Urinary bladder (tissue), 4 donors: ENCODE measurements at places on chromosomes 16 and 17. TPM values are rescaled to one million over a fixed set of nuclear protein-coding genes. Genes with fewer than 3 reads are reported as not detected.

The DOK4 gene
- 21.3 TPM for polyA plus RNA-seq

GRCh38 chr16:660459-661183, 7.3 kb upstream of the RHOT2 start:
- DNase-seq, result no peak

DNA sequence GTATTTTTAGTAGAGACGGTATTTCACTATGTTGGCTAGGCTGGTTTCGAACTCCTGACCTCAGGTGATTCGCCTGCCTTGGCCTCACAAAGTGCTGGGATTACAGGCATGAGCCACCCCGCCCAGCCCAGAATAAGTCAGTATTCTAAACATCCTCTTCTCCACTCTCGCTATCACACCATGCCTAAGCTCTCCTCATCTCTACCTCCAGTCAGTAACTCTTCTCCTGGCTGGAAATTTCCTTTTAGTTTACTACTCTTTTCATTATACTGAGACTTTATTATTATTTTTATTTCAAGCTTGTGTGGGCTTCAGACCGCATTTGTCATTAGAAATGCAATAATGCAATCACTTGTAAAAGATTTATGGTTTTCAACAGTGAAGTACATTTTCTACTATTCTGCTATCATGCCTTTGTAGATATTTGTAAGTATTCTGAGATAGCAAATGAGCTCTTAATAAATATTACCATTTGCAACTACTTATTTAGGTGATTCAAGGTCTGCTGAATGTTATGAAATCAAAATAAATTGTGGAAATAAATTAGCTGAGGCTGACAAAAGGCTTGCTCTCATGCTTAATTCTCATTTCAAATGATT, 617.3 kb upstream of the GOT2 start:
- no peak for DNase-seq

DNA sequence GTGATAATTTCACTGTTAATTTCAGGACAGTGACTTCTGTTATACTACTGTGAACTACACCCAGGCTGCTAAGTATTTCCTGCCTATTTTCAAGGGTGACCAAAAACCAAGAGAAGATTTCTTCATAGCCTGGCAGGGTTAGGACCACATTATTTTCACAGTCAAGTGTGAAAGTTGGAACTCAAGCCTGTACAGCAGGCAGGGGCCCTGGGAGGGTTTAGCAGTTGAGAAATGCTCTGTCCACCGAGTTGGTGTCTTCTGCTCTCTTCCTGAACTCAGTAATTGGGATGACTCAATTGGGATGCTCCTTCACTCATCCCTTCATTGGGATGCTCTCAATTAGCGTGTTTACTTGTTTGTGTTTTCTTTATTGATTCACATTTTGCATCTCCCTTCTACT, 347.3 kb upstream of the CDH11 start:
- no peak for DNase-seq

- no peak for DNase-seq
Observed at GRCh38 chr17:4536742-4537411, 18.3 kb downstream of the MYBBP1A start.

GRCh38 chr17:46078675-46079074, 79.6 kb downstream of the STH start:
- DNase-seq, result no peak

GRCh38 chr17:19418251-19418992, 7.4 kb downstream of the RNF112 start:
- no peak for DNase-seq

GRCh38 chr16:75304521-75305363, 53.3 kb upstream of the BCAR1 start:
- no peak for DNase-seq
